NCI-H2081 (cell line): ENCODE measurements at places on chromosomes 3 and 15.

GRCh38 chr3:33128706-33129105 is 14.9 kb downstream of the CRTAP start:
- DNase-seq, result no peak

DNA sequence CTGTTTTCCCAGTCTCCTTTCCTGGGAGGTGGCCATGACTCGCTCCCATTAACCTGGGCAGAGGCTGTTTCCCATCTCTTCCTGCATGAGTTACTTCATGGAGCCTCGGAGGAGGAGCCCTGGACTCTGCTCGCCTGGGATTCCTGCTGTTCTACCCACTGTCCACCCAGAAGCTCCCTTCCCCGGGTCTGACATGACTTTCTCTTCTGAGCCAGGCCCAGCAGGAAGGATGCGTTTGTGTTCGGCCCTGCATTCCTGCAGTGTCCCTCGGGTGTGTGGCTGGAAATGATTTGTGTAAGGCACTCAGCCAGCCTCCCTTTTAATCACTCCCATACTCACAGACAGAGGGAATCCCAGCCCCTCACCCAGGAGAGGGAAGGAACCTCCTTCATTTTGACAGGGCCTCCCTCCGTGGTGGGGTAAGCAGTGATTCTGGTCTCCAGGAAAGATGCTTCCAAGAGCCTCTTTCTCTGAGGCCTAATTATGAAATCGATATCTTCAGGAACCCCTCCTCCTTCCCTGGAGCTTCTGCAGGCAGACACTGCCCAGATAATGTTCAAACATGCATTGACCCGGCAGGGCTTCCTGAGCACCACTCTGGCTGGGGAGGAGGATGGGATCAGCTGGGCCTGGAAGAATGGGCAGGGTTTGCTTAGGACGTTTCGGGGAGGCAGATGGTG is 41.6 kb upstream of the DLG1 start:
- DNase-seq, result no peak

- DNase-seq, result no peak
These were observed 17.4 kb downstream of the PDHB start for GRCh38 chr3:58416191-58416590.

- DNase-seq, result no peak
These were observed 897 bp downstream of the RAD54L2 start for GRCh38 chr3:51539291-51539941.

DNA sequence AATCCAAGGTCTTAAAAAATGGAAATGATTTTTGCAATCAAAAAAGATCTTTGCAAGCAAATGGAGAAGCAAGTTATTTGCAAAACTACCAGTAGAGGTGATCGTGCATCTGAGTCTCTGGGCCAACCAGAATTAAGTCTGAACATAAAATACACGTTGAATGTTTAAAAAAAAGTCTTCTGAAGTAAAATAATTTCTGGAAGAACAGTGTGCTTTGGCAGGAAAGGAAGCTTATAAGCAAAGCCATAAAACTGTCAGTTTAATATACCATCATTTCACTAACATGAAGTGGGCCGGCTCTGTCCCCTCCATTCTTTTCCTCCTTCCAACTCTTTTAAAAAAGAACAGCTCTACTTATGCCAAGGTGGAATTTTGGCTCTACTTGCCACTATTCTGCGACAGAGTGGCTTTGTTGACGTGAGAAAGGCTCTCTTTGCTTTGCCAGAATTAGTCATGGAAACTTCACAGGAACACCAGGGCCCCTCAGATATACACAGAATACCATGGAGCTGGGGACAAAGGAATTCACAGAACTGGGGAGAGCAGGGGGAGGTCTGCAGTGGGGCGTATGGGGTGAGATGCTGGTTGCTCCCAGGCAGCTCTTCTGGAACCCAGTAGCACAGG is 29.8 kb downstream of the FSTL1 start:
- no peak for DNase-seq

GRCh38 chr3:176566757-176567156 is 630.5 kb downstream of the TBL1XR1 start:
- no peak for DNase-seq

GRCh38 chr3:38740537-38740936 is 75.5 kb downstream of the SCN10A start:
- DNase-seq, result no peak

- DNase-seq, result no peak
These were observed 10.1 kb downstream of the SEMA3F start for GRCh38 chr3:50164984-50165909.
